ENCODE measurements at places on chromosomes 5 and 9. TPM values are rescaled to one million over a fixed set of nuclear protein-coding genes. Genes with fewer than 3 reads are reported as not detected.

The IL5 gene
- polyA plus RNA-seq: not detected

The SLC6A18 gene
- not detected for polyA plus RNA-seq

The GPX3 gene
- 217 TPM for polyA plus RNA-seq

The ELAVL2 gene
- polyA plus RNA-seq: 0.02 TPM

DNA sequence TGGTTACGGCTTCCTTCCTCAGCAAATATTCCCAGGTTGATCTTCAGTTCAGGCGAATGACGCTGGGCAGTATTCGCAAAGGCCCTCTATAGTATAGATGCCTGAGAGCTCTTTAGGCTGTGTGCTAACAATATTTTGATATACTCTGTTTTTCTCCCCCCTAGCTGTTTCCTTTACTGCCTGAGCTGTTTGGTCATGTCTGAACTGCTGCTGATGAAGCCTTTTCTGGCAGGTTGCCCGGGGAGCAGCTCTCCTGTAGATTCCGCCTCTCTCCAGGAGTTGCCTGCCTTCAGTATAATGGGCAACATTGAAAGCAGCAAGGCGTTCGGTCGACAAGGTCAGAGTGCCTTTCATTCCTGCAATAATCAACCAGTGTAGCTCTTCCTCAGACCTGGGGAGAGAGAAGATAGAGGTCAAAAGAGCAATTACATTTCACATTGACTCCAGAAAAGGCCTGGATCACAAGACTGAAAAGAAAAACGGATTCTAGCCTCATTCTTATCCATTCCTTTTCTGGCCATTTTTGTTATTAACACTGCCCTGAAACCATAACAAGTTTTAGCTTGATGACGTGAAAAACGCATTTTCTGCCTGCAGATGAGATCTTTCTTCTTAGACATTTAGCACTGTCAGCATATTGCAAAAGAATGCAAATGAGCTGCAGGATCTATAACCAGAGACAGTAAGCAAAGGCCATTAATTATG, 60.1 kb upstream of the ZNF608 start:
- DNase-seq: peak; percentile 84
- H3K4me3 ChIP-seq: no peak overlapping the region

GRCh38 chr5:154298065-154298464, 107.5 kb downstream of the GALNT10 start:
- H3K36me3 ChIP-seq: peaks cover 2% of the 10 kb centered on the region
- H3K27me3 ChIP-seq: no peaks in the 10 kb centered on the region
- H3K27ac ChIP-seq: no peak overlapping the region
- H3K4me3 ChIP-seq: no peak overlapping the region
- peaks cover 2% of the 10 kb centered on the region for H3K4me1 ChIP-seq

- no peaks in the 10 kb centered on the region for H3K36me3 ChIP-seq
- H3K27me3 ChIP-seq: no peaks in the 10 kb centered on the region
- DNase-seq: no peak
- H3K4me1 ChIP-seq: peaks cover 16% of the 10 kb centered on the region
Measured at GRCh38 chr9:109033941-109034700, 20.8 kb upstream of the CTNNAL1 start.

DNA sequence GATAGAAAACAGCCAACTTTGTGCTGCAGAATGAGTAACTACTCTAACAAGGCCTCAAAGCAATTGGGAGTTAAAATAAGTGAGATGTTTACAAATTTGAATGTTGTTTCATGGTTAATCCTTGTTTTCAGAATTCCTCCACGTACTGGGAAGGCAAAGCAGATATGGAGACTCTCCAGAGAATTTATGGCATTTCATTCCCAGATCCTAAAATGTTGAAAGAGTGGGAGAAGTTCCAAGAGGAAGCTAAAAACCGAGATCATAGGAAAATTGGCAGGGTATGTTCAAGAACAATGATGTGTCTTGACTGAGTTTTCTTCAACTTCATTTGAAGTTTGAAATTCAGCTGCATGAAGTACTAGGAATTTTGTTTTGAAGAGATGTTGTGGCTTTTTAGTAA, 16.4 kb downstream of the TARS1 start:
- no peak overlapping the region for H3K4me3 ChIP-seq
- no peaks in the 10 kb centered on the region for H3K4me1 ChIP-seq
- H3K27me3 ChIP-seq: no peaks in the 10 kb centered on the region
- no peak overlapping the region for H3K27ac ChIP-seq
- H3K36me3 ChIP-seq: peaks cover 24% of the 10 kb centered on the region

DNA sequence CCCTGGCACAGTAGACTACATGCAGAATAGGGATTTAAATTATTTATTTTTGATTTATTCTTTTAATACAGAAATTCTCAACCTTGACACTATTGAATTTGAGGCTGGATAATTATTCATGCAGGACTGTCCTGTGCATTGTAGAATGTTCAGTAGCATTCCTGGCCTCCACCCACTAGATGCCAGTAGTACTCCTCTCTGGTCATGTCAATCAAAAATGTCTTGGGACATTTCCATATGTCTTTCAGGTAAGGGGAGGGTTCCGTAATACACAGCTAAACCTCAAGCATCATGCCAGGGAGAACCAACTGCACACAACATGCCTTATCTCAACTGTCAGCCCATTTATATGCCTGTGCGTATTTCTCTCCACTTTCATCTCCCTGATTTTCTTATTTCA, 231.8 kb downstream of the BRINP1 start:
- no peaks in the 10 kb centered on the region for H3K27me3 ChIP-seq
- no peaks in the 10 kb centered on the region for H3K36me3 ChIP-seq
- no peak overlapping the region for H3K4me3 ChIP-seq
- no peak overlapping the region for H3K27ac ChIP-seq
- H3K4me1 ChIP-seq: no peaks in the 10 kb centered on the region

DNA sequence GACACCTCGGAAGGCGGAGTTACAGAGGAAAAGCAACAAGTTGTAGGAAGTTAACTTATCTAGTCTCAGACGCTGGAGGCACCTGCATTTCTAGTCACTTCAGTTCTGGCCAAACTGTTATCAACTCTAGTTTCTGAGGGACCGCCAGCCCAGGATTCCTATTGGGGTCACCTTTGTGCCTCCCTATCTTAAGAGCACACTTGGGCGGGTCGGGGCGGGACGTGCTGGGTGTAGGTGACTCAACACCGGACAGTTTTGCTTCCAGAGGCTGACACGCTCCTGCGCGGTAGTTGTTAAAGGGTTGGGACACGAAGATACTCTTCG, 679 bp upstream of the KDM4C start:
- peaks cover 4% of the 10 kb centered on the region for H3K4me1 ChIP-seq
- peak overlapping the region; percentile 74 for H3K4me3 ChIP-seq
- peak overlapping the region; percentile 99 for H3K27ac ChIP-seq

DNA sequence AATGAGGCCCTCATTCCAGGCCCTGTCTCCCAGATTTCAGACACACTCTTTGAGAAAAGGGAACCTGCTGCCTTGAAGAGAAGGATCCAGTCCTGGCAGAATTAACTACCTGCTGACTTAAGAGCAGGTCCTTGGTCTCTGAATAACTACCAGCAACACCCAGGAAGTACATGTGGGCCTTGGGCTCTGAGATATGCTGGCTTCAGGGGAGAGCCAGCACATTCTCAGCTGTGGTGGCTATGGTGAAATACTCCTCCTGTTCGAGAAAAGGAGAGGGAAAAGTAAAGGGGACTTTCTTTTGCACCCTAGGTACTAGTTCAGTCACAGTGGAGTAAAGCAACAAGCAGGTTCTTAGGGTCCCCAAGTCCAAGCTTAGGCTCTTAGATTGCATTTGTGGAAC, 120.0 kb downstream of the HMHB1 start:
- no peak overlapping the region for H3K27ac ChIP-seq
- no peak overlapping the region for H3K4me3 ChIP-seq
- H3K27me3 ChIP-seq: no peaks in the 10 kb centered on the region
- H3K36me3 ChIP-seq: no peaks in the 10 kb centered on the region
- H3K4me1 ChIP-seq: no peaks in the 10 kb centered on the region
- DNase-seq: no peak

DNA sequence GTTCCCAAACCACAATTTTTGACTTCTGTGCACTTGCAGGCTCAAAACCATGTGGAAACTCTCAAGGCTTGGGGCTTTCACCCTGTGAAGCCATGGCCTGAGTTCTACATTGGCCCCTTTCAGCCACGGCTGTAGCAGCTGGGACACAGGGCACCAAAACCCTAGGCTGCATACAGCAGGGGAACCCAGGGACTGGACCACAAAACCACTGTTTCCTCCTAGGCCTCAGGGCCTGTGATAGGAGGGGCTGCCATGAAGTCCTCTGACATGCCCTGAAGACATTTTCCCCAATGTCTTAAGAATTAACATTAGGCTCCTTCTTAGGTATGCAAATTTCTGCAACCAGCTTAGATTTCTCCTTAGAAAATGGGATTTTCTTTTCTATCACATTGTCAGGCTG, 312.1 kb upstream of the TUSC1 start:
- no peak for DNase-seq
- H3K27me3 ChIP-seq: no peaks in the 10 kb centered on the region
- no peak overlapping the region for H3K4me3 ChIP-seq
- no peak overlapping the region for H3K27ac ChIP-seq

- H3K27me3 ChIP-seq: no peaks in the 10 kb centered on the region
- no peak overlapping the region for H3K27ac ChIP-seq
- H3K36me3 ChIP-seq: no peaks in the 10 kb centered on the region
Measured at GRCh38 chr9:3520564-3520963, 5.2 kb downstream of the RFX3 start.

GRCh38 chr9:107483666-107484065, 5.9 kb downstream of the KLF4 start:
- no peak for DNase-seq
- H3K4me1 ChIP-seq: no peaks in the 10 kb centered on the region
- no peaks in the 10 kb centered on the region for H3K27me3 ChIP-seq
- H3K27ac ChIP-seq: no peak overlapping the region
